Cardiac fibroblast (primary cell): ENCODE measurements at places on chromosomes 11 and 22.

- DNase-seq: no peak
These were observed 1.2 kb downstream of the SERGEF start for GRCh38 chr11:18011633-18012032.

GRCh38 chr11:31246451-31247165, 122.9 kb downstream of the DCDC1 start:
- peak; percentile 79 for DNase-seq

- no peak for DNase-seq
These were observed 164.6 kb upstream of the PDGFD start for GRCh38 chr11:104328512-104328907.

- no peak for DNase-seq
These were observed 12.3 kb downstream of the ZBED5 start for GRCh38 chr11:10845589-10845988.

DNA sequence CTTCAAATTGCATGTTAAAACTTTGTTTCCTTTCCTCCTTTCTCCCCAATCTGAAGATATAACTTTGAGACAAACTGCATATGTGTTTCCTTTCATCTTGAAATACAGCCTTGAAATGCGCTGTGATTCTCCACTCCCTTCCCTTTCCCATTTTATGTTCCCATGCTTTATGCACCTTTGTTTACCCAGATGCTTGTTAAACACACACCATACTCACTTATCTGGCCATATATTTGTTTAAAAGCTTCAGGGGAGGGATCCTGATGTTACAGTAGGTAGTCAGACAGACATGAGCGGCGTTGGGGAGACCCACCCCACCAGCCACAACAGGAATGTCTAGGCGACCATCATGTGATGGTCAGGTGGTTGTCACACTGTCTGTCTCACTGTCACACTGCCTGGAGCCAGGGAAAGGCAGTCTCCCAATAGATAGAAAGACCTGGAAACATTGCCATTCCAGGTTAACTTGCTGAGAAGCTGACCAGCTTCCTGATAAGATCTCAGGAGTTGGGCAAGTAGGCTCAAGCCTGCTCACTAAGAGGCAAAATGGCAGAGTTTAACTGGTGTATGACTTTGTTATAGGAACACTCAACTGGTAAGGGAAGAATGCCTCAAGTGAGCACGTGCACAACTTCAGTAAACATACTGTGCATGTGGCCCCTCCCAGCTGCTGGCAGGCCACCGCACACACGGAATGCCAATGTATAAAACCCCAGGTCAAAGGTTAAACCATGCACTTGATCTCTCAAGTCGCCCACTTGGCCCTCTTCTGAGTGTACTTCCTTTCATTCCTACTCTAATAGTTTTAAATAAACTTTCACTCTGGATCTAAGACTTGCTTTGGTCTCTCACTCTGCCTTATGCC, 23.5 kb upstream of the MSANTD2 start:
- no peak for DNase-seq

GRCh38 chr11:13347901-13348300, 70.3 kb downstream of the BMAL1 start:
- no peak for DNase-seq

- peak; percentile 76 for DNase-seq
These were observed at the start of gene MPZL3 for GRCh38 chr11:118251858-118252652. Gene MPZL3, minus strand, starts transcription at chr11:118252365. Its CDS starts 71 bp downstream, at chr11:118252294.

DNA sequence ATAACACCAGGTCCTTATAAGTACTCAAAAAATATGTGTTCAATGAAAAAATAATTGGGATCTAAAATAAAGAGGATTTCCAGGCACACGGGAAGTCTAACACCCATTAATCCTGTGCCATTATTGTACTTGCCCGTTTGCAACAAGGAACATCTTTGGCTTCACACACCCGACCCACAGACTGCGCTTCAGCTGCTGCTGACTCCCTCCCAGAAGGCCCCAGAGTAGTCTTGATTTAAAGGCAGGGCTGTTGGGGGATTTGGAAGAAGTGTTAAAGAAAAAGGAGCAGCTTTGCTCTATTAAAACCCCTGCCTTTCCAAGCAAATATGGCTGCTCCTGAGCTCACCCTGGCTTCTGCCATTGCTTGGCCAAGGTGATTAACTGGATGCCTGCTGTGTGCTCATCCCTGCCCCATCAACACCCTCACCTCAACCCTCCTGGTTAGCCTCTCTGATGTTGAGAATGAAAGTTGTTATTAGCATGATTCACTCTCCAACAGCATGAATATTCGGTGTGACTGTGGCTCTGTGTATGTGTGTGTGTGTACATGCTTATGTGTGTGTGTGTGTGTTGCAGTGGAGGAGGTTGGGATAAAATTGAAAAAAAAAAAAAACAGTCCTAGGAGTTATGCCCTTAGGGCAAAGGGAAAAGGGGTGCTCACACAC, 76.1 kb downstream of the KIRREL3 start:
- no peak for DNase-seq
